ENCODE measurements at places on chromosomes 11 and 22.
A peak's percentile ranks its signal among the peaks of the same experiment; 100 is the strongest.

DNA sequence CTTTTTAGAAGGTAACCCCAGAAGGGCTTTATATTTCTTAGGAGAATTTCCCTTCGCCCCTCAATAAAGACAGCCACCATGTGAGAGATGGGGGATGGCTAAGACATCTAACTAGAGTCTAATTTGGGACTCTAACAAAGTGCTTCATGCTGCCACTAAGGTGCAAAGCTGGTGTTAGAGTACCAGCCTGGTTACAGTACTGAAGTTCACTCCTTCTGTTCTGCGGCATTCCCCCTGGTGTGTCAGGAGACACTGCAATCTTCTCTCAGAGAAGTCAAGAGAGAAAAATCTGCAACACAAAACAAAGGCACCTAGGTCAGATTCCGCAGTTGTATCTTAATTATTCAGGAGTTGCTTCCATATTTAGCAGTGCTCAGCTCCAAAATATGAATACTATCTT lies 603.0 kb upstream of the CADM1 start:
- no peak for DNase-seq

DNA sequence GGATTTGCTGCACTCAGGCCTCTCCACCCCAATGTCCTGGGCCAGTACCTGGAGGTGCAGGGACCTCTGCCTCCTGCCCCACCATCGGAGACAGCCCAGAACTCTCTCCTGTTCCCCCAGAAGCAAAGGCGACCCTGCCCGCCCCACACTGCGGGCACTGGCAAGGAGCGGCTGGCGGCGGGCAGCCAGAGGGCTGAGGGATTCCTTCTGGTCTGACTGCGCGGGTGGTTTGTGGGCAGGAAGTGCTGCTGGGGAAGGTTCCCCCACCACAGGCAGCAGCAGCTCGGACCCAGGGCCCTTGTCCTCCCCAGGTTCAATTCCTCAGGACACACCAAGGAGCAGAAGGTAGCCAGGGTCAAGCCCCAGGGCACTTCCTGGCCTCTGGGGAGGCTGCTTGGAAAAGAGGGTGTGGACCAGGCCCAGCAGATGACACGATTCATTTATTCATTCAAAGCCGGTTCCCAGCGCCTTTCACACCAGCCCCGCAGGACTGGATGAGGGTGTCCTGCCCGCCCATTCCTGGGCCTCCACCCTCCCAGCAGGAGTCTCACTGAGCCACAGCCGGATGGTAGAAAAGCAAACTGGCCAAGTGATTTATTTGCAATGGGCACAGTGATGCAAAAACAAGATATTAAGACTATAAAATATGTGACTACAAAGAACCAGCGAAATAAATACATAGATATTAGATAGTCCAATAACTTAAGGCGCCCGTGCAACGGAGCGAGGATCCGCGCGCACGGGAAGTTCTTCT lies 1.2 kb downstream of the PHLDA2 start:
- DNase-seq, result no peak

DNA sequence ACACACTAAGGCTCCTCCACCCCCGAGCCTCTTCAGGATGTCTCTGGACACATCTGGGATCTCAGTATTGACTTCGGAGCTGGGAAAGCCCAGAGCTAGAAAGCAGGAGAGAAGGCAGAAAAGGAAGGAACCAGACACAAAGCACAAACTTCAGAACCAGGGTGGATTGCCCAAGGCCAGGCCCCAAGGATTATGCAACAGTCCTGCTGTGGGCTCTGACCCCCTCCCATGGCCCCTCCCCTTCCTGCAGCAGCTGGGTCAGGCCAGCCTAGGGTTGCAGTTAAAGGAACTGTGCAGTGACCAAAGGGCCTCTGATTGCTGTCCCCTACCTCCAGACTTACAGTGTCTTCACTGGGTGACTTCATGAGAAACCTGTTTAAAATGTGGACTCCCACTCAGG lies 5.3 kb downstream of the KCNE3 start:
- DNase-seq, result no peak

- no peak for DNase-seq
These were observed 19.8 kb downstream of the OR10D3 start for GRCh38 chr11:124202951-124203350.

- DNase-seq, result no peak
These were observed 190.6 kb upstream of the PLET1 start for GRCh38 chr11:112451250-112451649.

DNA sequence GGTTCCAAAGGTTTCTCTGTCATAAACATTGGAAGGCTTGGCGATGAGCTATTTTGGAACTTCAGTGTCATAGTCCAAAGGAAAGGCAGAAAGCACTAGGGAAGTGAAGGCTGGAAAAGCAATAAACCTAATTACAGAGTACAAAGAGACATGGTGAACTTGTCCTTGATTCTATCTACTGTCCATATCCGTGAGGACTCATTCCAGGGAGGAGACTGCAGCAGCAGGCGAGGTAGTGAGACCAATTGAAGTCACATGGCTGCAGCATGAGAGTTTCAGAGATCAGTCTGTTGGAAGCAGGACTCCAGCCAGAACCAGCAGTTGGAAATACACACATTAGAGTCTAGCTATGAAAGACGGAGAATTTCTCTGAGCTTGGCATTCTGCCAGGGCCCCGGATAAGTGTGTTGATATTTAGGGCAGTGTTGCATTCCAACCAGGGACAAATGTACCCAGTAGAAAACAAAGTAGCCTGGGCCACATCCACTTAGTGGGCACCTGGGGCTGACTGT lies 54.1 kb upstream of the ARHGAP42 start:
- no peak for DNase-seq

GRCh38 chr11:26243426-26243825 lies 88.5 kb upstream of the ANO3 start:
- DNase-seq, result no peak

- DNase-seq, result no peak
These were observed 12.7 kb downstream of the MAFF start for GRCh38 chr22:38214302-38215056.

DNA sequence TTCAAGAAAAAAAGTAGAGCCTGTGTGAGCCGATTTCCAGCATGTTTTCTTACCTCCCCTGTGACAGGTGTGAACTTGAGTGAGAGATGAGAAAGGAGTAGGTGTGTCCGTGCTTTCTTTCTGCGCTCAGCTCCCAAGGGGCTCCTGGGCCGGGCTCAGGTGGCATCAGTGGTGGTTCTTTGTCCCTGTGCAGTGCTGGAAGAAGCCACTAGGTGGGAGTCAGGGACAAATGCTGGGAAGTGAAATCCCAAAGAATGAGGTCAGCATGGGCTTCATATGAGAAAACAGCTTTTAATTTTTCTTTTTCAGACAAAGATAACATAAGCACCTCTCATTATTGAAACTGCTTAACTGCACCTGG lies 57.8 kb downstream of the PPFIBP2 start:
- DNase-seq, result no peak

GRCh38 chr11:105738986-105739795 lies 129.3 kb downstream of the GRIA4 start:
- no peak for DNase-seq

DNA sequence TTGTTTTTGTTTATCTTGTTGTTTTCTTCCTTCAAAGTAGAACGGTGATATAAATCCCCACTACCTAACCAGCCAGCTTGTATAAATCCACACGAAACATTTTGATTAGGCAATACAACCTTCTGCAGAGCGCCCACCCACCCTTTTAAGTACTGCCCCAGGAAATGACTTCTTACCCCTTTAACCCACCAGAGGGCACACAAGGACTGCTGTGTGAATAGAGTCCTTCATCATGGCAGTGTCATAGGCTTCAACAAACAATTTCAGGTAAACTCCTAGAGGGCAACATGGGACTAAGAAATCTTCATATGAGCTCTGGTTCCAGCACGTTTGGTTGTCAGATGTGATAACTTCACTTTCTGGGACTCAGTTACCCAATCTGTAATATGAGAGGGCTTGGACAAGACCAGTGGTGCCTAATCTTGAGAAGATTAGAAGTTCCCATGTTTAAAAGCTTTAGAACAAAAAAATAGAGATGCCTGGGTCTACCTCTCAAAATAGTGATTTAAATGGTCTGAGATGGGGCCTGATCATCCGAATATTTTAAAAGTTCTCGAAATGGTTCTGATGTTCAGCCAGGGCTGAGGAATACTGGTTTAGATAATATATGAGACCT lies 56.1 kb downstream of the PIWIL4 start:
- DNase-seq, result peak; percentile 21

- no peak for DNase-seq
These were observed 199.0 kb downstream of the GRIK4 start for GRCh38 chr11:120710354-120711131.

GRCh38 chr11:115104851-115105453 lies 399.3 kb downstream of the CADM1 start:
- DNase-seq, result no peak

DNA sequence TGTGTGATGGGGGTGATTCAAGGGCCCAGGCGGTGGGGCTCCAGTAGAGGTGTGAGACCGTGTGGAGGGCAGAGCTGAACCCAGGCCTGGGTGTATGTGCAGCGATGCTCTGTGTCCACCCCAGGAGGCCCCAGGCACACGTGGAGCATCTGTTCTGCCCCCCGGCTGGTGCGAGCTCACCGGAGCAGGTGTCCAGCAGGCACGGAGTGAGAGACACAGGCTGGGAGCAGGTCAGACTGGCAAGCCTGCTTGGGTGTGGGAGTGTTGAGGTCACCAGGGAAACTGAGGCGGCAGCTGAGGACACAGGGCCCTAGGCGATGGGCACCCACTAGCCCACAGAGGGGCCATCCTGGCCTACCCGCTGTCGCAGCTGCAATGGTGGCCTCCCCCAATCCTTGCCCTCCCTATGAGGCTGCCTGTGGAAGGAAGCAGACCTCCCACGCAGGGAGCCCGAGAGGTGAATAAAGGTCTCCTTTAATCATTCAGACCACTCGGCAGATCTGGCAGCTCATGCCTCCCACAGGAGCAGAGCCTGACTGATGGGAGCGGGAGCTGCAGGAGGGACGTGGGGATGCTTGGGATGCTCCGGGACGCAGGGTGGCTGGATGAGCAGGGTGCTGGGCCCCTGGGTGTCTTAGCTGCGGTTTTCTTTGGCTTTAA lies 1165.1 kb downstream of the BRD1 start:
- no peak for DNase-seq

DNA sequence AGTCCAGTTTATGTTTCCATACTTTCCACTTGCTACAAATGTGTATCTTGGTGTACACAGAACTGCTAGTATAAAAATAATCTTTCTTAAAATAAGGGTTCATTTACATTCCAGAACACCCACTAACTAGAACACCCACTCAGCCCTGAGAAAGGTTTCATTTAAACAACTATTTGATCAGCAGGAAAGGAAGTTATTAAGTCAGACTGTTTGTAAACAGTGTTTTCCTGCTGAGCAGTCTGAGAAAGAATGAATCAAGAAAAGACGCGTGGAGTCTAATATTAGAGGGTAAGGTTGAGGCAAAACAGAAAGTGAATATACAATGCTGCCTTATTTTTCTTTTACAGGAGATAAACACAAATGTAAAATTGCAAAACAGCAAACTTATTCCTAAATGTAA lies 32.7 kb downstream of the NARS2 start:
- DNase-seq, result no peak

DNA sequence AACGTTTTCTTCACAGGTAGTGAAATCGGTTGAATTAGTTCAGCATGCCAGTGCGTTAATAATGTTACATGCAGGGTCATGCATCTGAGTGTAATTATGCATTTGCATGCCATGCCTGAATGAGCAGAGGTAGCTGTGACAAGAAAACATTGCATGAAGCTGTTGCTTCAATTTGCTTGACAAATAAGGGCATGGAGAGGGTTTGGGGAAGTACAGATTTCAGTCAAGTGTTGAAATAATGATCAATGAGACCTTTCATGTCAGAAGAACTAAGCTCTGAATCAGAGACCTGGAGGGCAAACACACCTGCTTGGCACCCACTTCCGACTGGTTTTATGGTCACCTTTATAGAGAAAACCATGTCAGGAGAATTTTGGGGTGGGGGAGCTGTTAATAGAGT lies 221.4 kb downstream of the DBX1 start:
- no peak for DNase-seq

DNA sequence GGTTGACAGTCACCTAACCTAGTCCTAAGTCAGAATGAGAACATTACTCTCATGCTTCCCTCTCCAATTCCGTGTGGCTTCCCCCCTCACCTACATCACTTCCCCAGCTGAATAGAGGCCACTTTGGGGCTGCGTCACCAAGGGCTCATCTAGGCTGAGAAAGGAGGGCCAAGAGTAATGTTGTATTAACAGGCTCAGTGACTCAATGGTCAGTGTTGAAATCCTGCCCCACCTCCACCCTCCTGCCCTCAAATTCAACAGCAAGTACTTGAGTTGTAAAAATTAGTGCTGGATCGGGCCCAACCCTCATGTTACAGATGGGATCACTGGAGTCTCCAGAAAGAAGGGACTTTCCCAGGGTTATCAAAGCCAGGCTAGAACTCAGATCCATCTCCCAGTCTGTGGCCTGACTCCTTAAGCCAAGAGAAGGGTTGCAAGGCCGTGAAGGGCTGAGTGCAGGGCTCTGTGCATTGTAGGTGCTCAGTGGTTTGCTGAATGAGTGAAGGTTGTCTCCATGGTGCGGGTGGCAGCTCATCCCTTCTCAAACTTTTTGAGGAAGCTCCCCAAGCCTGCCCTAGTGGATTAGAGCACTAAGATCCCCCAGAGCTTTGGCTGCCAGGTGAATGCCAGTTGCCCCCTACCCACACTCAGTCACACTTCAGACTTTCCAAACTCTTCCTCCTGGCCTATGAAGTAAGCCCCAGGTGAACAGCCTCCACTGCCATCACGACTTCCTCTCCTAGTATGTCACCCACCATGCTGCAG lies 3.2 kb downstream of the DGAT2 start:
- DNase-seq, result no peak
